ENCODE measurements at places on chromosomes 2 and 18.
A peak's percentile ranks its signal among the peaks of the same experiment; 100 is the strongest.

GRCh38 chr2:101704816-101705578, 7.5 kb downstream of the MAP4K4 start:
- DNase-seq, result no peak

GRCh38 chr2:12074126-12074844, 327.9 kb downstream of the LPIN1 start:
- no peak for DNase-seq

DNA sequence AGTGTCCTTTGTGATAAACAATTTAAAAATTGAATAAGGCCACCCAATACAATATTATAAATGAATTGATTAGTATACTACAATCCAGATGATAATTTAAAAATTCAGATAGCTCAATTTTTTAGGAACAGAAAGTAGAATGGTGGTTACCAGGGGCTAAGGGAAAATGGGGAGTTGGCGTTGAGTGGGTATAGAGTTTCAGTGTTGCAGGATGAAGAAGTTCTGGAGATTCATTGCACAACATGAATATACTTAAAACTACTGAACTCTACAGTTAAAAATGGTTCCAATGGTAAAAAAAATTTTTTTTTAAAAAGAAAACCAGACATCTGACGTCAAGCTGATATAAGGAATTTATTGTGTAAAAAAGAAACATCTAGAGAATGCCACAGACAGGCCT, 20.9 kb downstream of the SLC39A6 start:
- no peak for DNase-seq

GRCh38 chr18:61827591-61827990, 65.2 kb downstream of the RNF152 start:
- no peak for DNase-seq

- no peak for DNase-seq
These were observed 74.4 kb upstream of the TWIST2 start for GRCh38 chr2:238773472-238773871.

- peak; percentile 4 for DNase-seq
These were observed 154.5 kb upstream of the LRRTM1 start for GRCh38 chr2:80459028-80459427.

DNA sequence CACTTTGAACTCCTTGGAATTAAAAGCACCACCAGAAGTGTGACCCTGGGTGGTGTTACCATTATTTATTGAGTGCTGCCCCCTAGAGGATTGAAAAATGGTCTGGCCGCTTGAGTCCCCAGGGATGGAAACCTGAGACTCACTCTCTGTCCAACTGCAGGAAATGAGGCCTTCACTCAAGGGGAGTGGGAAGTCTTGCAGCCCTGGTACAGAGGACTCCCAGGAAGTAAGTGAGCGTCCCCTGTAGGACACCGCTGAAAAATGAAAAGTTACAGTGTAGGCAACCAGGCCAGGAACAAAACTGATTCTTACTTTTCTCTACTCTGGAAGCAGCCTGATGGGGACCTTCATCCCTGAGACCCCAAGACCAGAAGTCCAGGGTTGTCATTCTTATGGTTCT, 2.2 kb upstream of the NRP2 start:
- DNase-seq, result peak; percentile 43

DNA sequence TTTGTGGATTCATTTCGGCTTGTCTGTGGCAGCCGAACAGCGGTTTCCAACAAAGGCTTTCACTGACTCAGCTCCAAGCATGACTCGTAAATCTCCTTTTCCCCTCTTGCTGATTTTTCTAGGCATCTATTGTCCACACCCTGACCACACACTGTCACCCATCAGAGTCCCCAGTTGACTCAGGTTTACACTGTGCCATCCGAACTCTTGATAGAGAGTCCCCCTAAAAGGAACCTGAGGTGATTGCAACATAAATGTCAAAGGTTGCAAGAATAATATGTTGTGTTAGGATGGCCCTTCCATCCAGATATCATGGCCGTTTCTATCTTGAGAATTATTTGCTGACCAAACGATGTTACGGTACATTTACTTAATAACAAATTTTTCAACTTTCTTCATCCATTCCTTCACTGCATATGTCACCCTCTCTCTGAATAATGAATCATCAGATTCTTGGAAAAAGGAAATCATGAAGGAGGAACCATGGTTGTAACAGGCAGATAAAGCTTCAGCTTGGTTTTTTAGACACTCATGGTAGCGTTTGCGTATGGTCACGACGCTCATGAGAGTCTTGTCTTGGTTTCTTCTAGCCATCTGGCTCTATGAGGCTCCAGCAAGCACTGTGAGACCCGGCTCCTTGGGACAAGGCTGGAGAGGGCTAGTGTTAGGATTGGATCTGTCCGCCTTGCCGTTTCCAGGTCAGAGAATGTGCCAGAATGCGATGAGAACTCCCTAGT, 72.1 kb downstream of the NPAS2 start:
- DNase-seq, result no peak

GRCh38 chr18:74878267-74878666, 280.6 kb downstream of the ZNF407 start:
- no peak for DNase-seq

- peak; percentile 47 for DNase-seq
These were observed 1.1 kb upstream of the ATP6V1C2 start for GRCh38 chr2:10720306-10720705.

GRCh38 chr2:181164699-181165098, 184.3 kb downstream of the UBE2E3 start:
- DNase-seq, result no peak

- DNase-seq, result no peak
These were observed 68.2 kb downstream of the OTX1 start for GRCh38 chr2:63118821-63119220.

- DNase-seq, result peak; percentile 34
These were observed 36.4 kb upstream of the FOSL2 start for GRCh38 chr2:28356095-28356911.

- DNase-seq, result peak; percentile 42
These were observed 84.0 kb downstream of the RTN4 start for GRCh38 chr2:54966165-54966832.

DNA sequence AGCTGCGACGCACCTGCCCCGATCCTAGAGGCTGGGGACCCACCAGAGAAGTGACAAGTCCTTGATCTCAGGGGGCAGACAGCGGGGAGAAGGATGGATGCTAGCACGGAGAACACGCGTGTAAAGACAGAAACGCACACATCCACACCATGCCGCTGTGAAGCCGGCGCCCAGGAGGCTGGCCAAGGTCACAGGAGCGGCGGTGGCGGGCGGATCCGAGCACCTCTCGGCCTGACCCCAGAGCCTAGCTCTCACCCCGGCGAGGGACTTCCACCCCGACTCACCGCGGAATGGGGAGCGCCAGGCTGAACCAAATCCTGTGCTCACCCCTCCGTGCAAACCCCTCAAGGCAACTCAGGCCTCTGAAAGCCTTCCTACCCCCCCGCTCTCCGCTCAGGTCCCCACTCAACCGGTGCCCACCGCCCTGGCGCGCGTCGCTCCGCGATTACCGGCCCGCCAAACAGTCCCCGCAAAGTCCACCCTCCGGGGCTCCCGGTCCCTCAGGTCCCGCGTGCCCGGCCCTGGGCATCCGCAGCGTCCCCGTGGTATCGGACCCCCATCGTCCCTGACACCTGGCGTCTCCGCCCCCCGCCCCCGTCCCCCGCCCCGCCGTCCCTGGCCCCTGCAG, 460 bp upstream of the LRRFIP1 start:
- no peak for DNase-seq

GRCh38 chr2:211930331-211930730, 608.3 kb downstream of the ERBB4 start:
- DNase-seq, result no peak

GRCh38 chr18:3448838-3449511, 997 bp upstream of the TGIF1 start:
- no peak for DNase-seq

DNA sequence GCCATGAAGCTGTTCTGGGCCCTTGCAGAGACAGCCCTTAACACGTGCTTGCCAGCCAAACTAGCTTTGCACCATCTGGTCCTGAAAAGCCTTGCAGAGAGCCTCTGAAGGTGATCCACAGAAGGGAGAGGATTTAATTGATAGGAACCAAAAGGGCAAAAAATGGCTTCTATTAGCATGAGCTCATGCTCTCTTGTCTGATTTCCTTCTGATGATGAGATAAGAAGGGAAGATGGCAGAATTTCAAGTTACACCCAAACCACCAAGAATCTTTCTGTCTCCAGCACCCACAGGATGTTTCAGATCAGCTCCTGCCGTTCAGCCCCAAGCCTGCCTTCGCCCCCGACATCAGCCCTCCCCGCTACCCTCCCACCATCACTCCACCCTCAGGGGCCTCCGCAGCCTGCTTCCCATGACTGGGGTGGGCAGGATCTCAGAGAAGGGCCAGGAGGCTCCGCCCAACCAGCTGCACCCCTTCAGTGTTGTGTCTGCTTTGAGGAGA, 23.4 kb upstream of the GLI2 start:
- DNase-seq, result no peak

- peak; percentile 46 for DNase-seq
These were observed 265.3 kb upstream of the PKDCC start for GRCh38 chr2:41782306-41783158.

DNA sequence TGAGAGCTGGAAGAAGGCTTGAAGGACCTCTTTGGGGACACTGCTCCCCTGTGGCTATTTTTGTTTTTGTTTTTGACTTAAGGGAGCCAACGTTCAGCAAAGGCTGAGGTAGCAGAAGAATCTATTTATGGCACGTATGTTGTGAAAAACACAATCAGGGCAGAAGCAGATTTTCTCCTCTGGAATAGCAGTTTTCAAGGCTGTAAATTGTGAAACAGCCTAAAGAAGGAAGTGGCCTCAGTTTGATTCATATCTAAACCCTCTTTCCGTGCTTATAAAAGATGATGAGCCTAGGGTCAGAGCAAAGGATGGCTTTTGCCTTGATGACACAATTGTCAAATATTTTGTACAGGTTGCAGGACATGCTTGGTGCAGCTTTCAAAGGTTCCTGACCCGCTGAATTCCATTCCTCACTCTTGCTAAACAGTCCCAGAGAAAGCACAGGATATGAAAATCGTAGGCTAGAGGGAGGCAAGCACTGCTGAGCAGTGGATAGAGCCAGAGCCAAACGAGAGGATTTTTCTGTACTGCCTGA, 106.2 kb upstream of the DLX2 start:
- DNase-seq, result peak; percentile 52

- peak; percentile 45 for DNase-seq
These were observed 41.9 kb upstream of the SPATS2L start for GRCh38 chr2:200264631-200265030.

DNA sequence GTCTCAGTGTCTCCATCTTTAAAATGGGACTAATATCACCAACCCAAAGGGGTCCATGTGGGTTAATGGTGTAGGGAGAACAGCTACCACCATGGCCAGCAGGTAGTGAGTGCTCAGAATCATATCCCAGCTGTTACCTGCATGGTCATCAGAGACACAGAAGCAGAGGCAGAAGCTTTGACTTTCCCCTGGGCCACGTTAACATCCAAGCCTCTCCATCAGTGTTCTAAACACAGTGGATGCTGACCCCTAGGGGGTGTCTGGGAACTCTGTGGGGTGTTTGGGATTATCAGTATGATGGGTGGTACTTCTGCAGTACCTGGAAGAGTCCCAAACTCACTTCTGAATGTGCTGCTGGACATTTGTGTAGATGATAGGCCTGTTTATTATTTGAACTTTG, 93.6 kb downstream of the GYPC start:
- no peak for DNase-seq

GRCh38 chr2:110205660-110206455, 1.0 kb upstream of the NPHP1 start:
- no peak for DNase-seq

DNA sequence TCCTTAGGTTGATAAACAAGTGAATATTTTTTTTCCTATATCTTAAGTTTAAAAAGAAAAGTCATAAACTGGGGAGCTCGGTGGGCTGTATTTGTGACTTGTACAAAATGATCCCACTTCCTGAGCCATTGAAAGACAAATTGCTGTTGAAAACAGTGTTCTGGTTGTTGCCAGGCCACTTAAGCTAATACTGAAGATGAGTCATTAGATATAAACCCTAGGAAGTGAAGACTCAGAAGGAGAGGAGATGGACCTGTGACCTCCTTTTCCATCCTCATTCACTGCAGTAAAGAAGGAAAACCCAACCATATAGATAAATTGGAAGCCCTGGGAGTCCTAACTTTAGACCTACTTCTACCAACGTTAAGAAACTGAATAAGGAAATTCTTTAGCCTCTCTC, 46.2 kb upstream of the SERPINE2 start:
- peak; percentile 63 for DNase-seq

GRCh38 chr18:9802175-9803062, 83.4 kb upstream of the TXNDC2 start:
- DNase-seq, result no peak

DNA sequence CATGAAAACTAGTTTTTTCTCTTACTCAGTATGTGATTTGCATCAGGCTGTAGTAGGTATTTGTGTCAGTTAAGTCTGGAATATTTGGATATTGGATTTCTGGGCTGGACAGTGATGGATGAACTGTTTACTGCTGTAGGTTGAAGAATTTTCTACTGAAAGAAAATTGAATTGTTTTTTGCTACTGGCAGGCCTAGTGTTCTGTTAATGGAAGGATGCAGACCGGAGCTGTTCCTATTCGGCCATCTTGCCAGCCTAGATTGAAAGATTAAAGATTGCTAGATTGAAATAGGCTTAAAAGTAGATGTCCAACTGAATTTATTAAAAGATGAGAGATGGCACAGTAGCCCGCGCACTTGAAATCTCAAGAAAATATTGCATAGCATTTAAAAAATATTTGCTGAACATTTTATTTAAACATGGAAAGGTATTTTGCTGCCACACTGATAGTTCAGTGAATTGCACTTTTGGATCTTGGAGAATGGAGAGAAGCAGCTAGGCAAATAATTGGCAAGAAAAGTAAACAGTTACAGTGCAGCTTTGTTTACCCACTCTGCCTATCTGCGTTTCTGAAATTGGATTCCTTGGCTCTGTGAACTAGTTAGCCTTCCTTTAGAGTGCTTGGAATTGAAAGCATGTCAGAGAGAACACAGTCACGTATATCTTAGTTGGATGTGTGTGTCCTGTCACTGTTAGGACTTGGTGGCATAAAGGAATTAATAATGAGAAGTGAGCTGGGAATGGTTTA, 54.1 kb downstream of the EPB41L5 start:
- DNase-seq, result no peak

GRCh38 chr18:58862851-58863538, 1.7 kb upstream of the ZNF532 start:
- peak; percentile 9 for DNase-seq

- DNase-seq, result no peak
These were observed 146.3 kb downstream of the LAMA3 start for GRCh38 chr18:23835506-23835905.

DNA sequence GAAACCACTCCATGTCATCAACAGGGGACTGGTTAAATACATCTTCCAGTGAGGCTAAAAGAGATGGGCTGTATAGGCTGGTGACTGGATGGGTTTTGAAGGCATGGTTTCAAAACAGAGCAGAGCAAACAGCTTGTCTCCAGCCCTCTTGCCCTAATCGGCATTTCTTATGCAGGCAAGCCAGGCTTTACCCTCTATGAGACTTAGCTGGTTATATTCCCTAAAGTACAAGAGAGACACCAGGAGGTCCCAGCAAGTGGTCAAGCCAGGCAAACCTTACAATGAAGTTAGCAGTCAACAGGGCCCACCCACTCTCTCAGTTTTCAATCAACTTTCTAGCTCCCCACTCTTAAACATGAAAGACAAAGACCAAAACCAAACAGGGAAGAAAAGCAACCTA, 19.0 kb downstream of the OSBPL1A start:
- DNase-seq, result no peak
